ENCODE measurements at places on chromosomes 2 and 18. TPM values are rescaled to one million over a fixed set of nuclear protein-coding genes. Genes with fewer than 3 reads are reported as not detected.

The FHL2 gene
- total RNA-seq = not detected

The CTNNA2 gene
- not detected for total RNA-seq

The ARHGAP15 gene
- 198 TPM for total RNA-seq

The TEX44 gene
- not detected for total RNA-seq

The RAB27B gene
- 0.07 TPM for total RNA-seq

The CNDP1 gene
- total RNA-seq = 0.57 TPM

The KCNIP3 gene
- total RNA-seq = not detected

The STK25 gene
- total RNA-seq = 183 TPM

DNA sequence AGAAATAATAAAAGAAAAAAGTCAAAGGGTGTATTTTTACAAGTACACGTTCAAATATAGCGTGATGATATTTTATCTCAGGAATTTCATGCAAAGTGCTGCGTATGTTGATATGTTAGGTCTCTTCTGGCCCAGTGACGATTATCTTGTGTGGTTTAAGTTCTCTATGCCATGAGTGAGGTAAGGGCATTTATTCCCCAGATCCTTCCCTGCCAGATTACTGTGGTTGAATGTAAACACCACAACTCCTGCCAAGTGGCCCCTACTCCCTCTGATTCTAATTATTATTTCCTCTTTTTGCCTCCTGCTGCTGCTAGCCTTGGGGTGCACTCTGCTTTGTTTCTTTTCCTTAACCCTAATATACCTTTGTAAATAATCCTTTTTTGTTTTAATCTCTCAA is 12.2 kb downstream of the SCN2A start:
- DNase-seq = no peak

DNA sequence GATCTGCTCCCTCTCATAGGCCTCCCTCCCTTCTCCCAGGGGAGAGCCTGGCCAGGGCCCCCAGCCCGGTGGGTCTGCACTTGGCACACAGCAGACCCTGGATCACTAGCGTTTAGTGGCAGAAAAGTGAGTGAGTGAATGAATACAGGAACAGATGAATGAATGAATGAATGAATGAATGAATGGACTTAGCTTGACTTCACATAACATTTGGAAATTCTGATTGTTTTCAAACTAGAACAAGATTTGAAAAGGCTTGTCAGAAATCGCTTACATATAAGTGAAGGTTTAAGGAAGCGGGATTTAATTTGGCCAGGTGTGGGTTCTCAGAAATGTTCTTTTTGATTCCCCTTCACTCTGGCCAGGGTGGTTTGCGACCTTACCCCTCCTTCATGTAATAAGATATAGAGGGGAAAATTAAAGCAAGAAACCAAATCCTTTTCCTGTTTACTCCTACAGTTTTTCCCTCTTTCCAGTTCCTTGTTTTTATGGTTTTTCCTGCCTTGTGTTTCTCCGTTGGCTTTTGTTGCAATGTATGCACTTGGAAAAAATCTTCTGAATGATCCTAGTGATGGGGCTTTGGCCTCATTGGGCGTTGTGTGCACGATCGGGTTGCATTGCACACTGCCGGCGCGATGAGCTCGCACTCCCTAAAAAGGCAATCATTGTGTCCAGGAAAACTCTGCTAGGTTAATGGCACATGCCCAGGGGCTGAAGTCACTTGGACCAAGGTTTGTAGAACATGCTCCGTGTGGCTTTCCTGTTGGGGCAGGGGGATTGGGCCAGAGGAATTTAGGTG is 16.4 kb downstream of the LRRFIP1 start:
- DNase-seq = no peak

DNA sequence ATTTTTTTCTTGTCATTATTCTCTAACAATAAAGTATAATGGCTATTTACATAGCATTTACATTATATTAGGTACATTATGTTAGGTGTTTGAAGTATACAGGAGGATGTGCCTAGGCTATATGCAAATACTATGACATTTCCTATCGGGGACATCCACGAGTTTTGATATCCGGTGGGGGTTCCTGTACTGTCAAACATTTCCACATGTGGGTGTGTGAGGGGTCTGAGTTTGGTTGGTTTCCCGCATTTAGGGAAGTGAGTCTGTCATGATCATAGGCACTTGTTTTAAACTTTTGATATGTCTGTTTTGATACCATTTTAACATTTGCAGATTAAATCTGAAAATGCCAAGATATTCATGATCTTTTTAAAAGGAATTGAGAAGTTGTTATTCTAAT is 76.0 kb downstream of the CEP192 start:
- DNase-seq = peak; percentile 56

- no peak for DNase-seq
Observed at GRCh38 chr2:88416016-88416663, 36.4 kb downstream of the FOXI3 start.

GRCh38 chr18:76466410-76466991 is 28.5 kb downstream of the ZNF516 start:
- no peak for DNase-seq

GRCh38 chr2:177338177-177338721 is 54.3 kb upstream of the AGPS start:
- DNase-seq = no peak

- DNase-seq = peak; percentile 44
Observed at GRCh38 chr2:101311696-101312017, 3.2 kb upstream of the RNF149 start.

- no peak for DNase-seq
Observed at GRCh38 chr18:47174545-47175116, 1.5 kb downstream of the IER3IP1 start.

DNA sequence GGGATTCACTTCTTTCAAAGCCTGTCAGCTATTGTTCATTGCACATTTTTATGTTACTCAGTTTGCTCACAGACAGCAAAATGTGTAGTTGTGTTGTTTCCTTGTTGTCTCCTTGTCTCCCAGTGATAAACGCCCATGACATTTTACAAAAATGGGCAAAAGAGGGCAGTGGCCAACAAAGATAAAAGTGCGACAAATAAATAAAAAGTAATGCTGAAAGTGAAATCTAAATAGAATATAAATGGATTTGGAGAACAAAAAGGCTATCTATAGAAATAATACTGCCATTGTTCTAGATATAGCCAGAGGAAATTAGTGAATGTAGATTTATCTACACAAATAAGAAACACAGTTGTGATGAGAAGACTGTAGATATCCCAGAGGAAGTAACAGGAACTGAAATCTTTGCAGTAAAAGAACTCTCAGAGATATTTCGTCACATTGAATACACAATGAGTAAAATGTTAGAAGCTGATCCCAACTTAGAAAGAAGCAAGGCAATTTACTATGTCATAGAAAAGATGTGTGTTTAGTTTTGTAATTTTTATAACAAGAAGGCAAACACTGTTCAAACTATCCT is 1186.2 kb upstream of the FAM98A start:
- no peak for DNase-seq

- DNase-seq = no peak
Observed at GRCh38 chr2:133871545-133872209, 303.4 kb upstream of the NCKAP5 start.

GRCh38 chr2:223588251-223588650 is 13.9 kb downstream of the SCG2 start:
- DNase-seq = no peak

- DNase-seq = no peak
Observed at GRCh38 chr18:22221350-22221749, 52.0 kb downstream of the GATA6 start.

DNA sequence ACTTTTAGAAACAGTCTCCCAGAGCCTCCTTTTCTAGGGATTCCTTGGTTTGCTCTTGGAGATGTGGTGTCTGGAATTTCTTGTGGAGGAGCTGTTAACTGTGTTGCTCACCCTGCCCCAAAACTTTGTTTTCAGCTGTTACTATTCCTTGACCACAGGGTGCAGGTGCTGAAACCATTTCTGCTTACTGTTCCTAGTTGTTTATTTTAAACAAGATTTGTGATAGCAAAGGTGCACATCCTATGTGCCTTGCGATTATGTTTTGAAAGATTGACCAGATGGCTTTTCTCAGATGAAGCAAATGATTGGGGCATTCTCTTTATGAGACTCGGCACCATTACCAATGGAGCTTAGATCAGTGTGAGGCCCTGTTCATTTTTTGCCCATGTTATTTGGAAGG is 111.2 kb downstream of the RAB3GAP1 start:
- no peak for DNase-seq

GRCh38 chr2:223042704-223043118 is 9.3 kb upstream of the KCNE4 start:
- DNase-seq = no peak

DNA sequence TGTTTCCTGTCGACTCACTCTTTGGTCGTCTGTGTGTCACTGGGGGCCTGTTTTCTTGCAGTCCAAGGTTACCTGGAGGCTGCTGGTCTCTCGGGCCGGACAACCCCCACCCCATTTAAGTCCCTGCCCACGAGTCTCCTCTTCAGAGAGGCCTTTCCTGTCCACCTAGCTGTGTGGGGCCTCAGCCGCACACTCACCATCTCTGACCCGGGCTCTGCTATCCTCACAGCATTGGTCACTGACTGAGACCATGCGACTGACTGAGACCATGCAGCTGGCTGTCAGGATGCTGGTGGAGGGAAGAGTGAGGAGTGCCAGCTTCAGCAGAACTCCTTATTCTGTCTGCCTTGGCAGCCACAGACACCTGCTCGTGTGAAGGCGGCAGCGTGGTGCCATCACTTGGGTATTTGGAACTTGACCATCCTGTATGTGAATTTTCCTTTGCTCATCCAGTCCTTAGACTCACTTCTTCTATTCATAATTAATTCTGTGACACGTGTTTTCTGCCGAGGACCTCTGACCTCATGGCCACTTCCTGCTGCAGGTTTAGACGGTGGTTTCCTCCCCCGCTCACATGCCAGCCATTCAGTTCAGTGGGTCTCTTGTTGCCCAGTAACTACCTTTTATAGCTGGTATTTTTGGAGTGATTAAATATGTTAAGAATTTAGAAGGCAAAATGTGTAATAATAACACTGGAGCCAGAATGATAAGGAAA is 47.5 kb upstream of the ASB1 start:
- DNase-seq = no peak

DNA sequence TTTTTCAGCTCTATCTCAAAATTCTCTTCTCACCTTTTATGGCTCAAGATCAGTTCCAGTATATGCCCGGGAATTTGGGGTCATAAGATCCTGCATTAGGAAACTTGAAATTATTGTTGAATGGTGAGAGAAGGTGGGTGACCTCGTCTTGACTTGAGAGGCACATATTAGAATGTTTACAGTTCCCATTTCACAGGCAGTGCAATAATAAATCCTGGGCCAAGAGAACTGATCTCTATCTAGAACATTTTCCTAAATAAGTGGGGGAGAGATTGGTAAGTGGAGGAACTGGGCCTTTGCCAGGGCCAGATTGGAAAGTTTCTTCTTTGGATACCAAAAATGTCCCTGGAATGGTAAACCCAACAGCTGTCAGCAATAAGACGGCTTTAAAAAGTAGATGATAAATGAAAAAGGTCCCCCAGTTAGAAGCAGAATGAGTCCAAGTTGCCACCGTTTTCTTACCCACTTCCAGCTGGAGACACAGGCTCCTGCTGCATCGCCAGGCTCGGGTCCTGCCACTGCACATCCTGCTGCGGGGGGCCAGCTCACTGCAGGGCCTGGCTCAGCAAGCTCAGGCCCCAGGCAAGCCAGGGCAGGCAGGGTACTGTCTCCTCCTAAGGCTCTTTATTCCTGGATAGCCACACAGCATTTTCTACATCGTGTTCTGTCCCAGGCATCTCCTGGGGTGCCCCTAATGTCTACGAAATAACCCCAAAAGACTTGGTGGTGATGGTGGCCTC is 126.4 kb upstream of the EPAS1 start:
- no peak for DNase-seq

DNA sequence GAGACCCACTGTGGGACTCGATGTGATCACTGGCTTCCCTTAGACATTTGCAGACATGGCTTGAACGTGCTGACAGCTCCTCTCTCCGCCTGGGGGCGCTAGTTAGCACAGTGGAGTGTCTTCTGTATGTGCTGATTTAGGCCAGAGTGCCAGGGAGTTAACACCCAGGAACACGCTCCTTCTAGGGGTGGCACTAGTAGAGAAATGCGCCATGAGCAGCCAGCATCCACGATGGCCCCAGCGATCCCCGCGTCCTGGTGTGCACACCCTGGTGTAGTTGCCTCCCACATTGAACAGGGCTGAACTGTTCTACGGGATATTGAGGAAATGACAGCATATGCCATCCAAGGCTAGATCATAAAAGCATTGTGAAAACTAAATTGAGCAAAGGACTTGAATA is 11.4 kb upstream of the NMUR1 start:
- no peak for DNase-seq

DNA sequence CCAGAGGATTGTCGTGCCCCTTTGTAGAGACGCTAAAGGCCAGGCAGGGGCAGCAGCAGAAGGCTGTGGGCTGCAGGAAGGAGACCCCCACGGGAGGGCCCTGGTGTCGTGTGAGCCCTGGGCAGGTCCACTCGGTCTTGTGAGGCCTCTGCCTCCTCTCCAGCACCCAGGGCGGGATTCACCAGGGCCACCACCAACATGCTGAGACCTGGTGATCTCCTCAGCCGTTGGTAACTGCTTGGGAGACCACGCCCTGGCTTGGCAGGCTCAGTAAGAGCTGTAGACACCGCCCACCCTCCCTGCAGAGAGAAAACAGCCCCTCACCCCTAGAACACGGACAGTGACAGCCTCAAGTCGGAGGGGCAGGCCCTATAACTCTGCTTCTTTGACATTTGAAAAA is 21.1 kb downstream of the MBP start:
- no peak for DNase-seq

DNA sequence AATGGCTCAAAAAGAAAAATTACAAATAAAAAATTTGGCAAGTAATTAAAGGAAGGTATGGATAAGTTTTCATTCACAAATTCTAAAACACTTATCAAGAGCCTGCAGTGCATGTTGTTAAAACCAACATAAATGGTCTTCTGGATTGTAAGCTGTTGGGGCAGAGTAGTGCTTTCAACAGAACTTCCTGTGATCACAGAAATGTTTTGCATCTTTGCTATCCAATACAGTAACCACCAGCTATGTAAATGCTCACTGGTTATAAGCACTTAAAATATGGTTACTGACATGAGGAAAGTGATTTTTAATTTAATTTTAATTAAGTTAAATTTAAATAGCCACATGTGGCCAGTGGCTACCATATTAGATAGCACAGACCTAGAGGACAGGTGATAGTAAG is 133.1 kb downstream of the NBAS start:
- DNase-seq = no peak

- no peak for DNase-seq
Observed at GRCh38 chr2:39510140-39510539, 73.1 kb upstream of the MAP4K3 start.

DNA sequence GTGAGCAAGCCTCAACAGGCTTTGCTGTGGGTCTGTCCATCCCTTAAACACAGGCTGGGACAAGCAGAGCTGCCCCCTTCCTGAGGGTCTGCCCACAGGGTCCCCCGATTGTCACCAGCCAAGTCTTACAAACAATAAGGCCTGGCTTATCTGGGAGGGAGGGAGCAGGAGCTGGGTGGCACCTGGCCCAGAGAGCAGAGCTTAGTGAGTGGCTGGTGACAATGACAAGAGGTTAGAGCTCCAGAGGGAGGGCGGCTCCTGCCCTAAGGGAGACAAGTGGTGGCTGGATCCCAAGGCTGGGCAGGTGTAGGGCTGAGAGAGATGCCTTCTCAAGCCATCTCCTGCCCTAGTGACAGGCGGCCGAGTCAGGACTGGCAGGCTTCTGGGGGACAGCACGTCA is 125.5 kb downstream of the KLHL29 start:
- DNase-seq = no peak

- DNase-seq = no peak
Observed at GRCh38 chr2:144894612-144895599, 375.0 kb upstream of the ZEB2 start.

Measured in B cell (primary cell).